ENCODE measurements at places on chromosomes 4 and X.

- DNase-seq = no peak
Measured at GRCh38 chrX:130728208-130728607, 174.8 kb downstream of the ENOX2 start.

DNA sequence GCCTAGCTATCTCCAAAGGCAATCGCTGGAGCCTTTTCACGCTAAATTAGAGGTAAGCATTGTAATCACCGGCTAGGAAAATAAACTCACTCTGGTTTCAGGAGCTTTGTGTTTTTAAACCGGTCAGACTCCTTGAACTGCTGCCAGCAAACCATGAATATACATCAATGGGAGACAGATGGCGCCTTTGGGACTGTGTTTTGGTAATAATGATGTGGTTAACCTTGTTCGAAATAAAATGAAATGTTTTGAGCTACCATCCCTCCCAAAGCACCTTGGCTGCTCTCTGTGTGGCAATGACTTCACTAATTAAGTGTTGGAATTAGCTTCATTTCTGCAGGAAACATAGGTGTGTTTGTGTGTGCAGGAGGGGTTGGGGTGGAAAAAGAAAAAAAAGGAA lies 65.3 kb downstream of the CLNK start:
- DNase-seq = no peak

DNA sequence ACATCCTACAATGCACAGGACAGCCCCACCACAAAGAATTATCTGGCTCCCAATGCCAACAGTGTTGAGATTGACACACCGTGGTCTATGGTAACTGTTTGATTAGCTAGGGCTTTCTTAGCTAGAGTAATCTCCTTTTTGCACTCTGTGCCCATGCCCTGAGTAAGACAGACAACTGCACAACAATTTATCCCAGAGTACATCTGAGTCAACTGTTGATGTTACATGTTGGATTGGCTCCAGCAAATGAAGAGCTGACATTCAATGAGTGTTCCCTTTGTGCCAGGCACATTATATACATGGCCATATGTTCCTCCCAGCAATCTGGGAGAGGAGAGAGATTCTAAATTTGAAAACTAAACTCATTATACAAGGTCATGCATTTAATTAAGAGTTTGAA lies 3.9 kb upstream of the FAM9C start:
- peak; percentile 68 for DNase-seq

DNA sequence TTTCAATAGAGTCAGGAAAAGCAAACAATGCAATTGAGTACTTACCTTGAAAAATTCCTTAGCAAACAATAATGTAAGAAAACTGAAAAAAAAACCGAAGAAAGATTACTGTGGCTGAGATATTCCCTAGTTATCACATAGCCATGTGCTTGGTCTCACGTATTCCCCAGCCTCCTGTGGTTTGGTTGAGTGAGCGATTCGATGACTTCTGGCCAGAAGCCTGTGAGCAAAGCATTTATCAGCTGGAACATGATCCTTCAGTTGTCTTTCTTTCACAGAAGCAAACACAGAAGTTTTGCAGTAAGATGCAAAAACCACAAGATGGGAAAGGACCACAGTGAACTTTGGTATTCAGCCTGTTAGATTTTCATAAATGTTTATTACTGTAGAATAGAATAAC lies 1754.3 kb upstream of the AGA start:
- DNase-seq = no peak

DNA sequence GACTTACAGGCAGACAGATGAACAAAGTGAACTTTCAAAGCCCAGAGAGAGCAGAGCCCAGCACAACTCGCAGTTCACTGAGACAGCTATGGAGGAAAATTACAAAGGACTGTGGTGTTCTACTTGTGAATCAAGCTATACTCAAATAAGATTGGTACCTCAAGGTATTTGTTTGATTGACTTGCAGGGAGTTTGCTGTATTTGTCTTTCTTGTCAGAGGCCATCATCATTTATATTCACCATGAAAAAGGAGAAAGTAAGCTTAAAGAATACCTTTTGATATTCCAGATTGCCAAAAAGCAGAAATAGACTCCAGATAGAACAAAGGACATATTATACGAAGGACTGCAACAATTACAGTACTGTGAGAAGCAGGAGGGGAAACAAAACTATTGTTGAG lies 1047.9 kb downstream of the RPA4 start:
- no peak for DNase-seq

GRCh38 chr4:7828793-7829301 lies 110.8 kb downstream of the AFAP1 start:
- no peak for DNase-seq

DNA sequence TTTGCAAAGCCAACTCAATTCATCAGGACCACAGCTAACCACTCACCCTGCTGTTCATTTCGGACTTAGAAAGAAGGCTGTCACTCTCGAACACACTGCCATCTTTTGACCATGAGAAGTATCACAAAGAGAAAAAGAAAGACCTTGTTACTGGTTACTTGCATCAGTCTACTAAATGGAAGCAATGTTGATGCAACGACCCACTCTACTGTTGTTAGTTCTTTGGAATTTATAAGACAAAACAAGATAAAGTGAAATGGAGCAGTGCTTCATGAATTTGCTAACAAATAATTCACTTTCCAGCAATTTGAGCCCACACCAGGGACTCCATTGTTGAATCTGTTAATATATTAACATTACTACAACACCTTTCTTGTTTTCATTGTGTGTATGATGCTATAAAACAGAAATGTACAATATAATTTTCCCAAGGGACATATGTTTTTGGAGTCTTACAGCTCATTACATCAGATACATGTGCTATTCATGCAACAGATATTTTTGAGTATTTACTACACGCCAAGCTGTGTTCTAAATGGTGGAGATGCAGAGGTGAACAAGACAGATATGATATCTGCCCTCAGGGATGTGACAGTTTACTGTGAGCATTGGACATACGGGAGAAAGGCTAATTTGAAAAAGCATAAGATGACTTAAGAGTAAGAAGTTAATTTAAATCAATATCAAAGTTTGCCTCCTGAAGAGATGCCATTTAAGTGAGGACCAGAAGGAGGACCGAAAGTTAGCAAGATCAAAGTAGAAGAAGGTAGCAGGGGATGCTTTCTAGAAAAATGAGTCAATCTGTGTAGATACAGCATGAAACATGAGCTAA lies 87.2 kb downstream of the AREG start:
- DNase-seq = peak; percentile 8

- peak; percentile 72 for DNase-seq
Measured at GRCh38 chrX:106894392-106894909, 8.7 kb downstream of the RIPPLY1 start.

- DNase-seq = no peak
Measured at GRCh38 chr4:127622621-127622920, 10.2 kb upstream of the INTU start.

DNA sequence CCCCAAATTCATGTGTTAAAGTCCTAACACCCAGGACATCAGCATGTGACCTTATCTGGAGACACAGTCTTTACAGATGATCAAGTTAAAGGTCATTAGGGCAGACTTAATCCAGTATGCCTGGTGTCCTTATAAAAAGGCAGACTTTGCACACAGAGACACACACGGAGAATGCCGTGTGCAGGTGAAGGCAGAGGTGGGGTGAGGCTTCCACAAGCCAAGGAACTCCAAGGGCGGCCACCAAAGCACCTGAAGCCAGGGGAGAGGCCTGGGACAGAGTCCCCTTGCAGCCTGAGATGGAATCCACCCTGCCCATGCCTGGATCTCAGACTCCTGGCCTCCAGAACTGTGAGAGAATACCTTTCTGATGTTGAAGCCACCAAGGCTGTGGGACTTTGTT lies 26.1 kb upstream of the SORCS2 start:
- peak; percentile 31 for DNase-seq
